ENCODE measurements at places on chromosomes 7 and 10. TPM values are rescaled to one million over a fixed set of nuclear protein-coding genes. Genes with fewer than 3 reads are reported as not detected.

DNA sequence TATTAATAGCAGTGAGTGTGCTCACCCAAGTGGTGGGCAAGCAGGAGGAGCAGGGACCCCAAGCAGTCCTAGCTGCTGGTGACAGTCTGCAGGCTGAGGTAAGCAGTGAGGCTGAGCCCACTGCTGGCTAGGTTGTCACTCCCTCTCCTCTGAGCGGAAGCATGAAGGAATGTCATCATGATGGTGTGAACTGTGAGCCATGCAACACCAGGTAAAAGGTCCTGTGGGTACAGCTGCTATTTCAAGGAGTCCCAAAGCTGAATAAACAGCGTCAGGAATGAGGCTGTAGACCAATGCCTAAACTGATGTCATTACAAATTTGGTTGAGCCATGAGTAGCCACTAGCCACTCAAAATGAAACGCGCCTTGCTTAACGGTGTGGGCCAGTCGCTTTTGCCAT lies 126.1 kb downstream of the RNF32 start:
- peaks cover 2% of the 10 kb centered on the region for H3K36me3 ChIP-seq
- peaks cover 4% of the 10 kb centered on the region for H3K4me1 ChIP-seq
- H3K27ac ChIP-seq = no peak overlapping the region
- H3K27me3 ChIP-seq = no peaks in the 10 kb centered on the region
- no peak for DNase-seq

The SPDYE8 gene
- 0.09 TPM for total RNA-seq

- no peak for DNase-seq
- H3K36me3 ChIP-seq = no peaks in the 10 kb centered on the region
- no peak overlapping the region for H3K27ac ChIP-seq
- no peaks in the 10 kb centered on the region for H3K4me1 ChIP-seq
Measured at GRCh38 chr7:97218767-97219166, 101.3 kb downstream of the SDHAF3 start.

DNA sequence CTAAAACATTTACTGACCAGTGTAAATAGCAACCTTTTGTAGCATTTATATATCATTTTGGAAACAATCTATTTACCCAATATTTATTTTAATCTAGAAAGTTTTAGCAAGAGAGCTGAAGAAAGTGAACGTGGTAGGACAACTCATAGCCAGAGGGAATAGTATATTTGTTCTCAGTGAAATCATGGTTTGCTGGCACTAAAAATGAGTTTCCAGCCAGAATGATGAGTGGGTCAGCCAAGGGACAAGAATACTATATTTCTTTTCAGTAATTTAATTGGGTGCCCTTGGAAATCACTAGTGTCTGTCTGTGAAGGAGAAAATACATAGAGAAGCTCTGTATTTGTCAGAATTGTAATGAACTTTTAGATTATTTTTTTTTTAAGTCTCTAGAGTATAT lies 74.9 kb downstream of the MINPP1 start:
- peak; percentile 86 for DNase-seq
- H3K27ac ChIP-seq = peak overlapping the region; percentile 49
- peaks cover 13% of the 10 kb centered on the region for H3K4me1 ChIP-seq
- no peak overlapping the region for H3K4me3 ChIP-seq

DNA sequence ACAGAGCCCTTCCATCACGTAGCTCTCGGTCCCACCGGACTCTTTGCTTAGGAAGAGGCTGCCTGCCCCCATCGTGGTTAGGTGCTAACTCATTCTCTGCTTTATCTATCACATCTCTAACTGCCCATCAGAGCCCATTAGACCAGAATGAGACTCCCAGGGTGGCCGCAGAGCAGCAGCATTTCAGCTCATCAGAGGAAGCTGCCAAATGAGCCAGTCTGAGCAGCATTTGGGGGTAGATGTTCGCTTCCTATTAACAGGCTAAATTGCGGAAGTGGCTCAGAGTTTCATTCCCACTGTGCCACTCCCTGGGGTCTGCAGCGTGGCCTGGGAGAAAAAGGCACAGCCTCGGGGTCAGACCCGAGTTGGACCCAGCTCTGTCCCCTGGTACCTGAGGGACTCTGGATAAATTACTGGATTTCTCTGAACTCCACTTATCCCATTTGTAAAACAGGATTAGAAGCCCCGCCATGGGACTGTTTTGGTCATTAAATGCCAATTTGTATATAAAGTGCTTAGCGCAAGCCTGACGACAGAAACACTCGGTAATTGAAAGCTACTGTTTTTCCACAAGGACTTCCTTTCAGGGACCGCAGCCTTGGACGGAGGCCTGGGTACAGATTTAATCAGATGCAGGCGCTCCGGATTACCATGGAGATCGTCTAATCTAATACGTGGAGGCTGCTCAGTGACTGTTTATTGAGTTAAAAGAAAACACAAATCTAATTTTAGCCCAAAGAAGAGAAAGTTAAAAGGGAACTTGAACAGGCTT lies 73.8 kb upstream of the PRLHR start:
- DNase-seq = peak; percentile 86
- H3K4me1 ChIP-seq = peaks cover 19% of the 10 kb centered on the region
- no peak overlapping the region for H3K4me3 ChIP-seq
- no peak overlapping the region for H3K27ac ChIP-seq

DNA sequence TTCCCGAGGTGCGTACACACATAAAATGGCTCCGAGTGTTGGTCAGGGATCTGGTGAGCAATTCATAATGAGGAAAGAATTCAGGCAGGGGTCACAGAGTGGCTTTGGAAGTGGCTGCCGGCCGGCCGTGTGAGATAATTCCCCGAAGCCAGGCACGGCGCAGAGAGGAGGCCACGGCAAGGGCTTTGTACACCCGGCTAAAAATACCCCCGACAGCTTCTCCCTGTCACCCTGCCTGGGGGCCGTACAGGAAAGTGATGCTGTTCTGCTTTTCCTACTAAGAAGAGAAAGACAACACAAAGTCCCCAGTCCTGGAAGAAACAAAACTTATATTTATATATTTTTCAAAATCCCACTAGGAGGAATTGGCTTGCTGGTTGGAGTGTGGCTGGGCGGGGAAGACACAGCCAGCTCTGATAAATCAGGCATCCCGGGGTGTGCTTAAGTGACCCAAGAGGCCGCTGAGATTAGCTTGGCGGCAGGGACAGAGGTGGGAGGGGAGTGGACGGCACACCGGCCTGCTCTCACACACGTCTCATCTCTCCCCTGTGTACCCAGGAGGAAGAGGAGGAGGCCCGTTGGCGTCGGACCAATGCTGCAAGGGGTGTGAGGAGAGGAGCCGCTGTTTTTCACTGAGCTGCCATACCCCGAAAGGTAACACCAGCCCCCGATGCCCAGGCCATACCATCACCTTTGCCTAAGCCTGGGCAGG lies 70.5 kb downstream of the ZMIZ1 start:
- no peak overlapping the region for H3K4me3 ChIP-seq
- no peaks in the 10 kb centered on the region for H3K27me3 ChIP-seq
- peak; percentile 85 for DNase-seq
- peaks cover 97% of the 10 kb centered on the region for H3K4me1 ChIP-seq

GRCh38 chr10:9209105-9209798 lies 1154.8 kb downstream of the GATA3 start:
- H3K27me3 ChIP-seq = no peaks in the 10 kb centered on the region
- H3K4me3 ChIP-seq = no peak overlapping the region
- H3K27ac ChIP-seq = no peak overlapping the region
- H3K4me1 ChIP-seq = no peaks in the 10 kb centered on the region
- DNase-seq = peak; percentile 58
- no peaks in the 10 kb centered on the region for H3K36me3 ChIP-seq

DNA sequence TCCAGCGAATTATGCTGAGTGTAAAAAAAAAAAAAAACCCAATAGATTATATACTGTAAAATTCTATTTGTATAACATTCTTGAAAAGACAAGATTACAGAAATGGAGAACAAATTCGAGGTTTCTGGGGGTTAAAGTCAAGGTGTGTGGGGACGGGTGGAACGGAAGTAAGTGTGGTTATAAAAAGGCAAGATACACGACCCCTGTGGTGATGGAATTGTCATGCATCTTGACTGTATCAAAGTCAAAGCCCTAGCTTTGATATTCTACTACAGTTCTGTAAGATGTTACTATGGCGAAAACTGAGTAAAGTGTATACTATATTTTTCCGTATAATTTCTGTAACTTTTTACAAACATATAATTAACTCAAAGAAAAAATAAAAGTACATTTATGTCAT lies 718.2 kb upstream of the PCDH15 start:
- no peaks in the 10 kb centered on the region for H3K4me1 ChIP-seq
- DNase-seq = no peak
- no peaks in the 10 kb centered on the region for H3K36me3 ChIP-seq
- no peak overlapping the region for H3K4me3 ChIP-seq
- no peaks in the 10 kb centered on the region for H3K27me3 ChIP-seq

The PIP gene
- total RNA-seq = not detected

DNA sequence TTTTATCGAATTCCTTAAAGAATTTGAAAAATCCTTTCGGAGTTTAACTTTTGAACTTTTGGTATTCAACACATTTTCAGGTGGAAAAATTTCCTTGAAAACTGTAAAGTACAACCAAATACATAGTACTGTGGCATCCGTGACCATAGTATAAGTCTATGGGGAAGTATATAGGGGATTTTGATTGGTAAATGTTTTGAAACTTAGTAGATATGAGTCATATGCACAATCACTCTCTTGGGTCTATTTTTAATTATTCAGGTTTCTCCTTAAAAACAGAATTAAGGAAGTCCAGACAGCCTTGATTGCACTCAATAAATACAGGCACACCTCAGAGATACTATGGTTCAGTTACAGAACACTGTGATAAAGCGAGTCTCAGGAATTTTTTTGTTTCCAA lies 64.2 kb downstream of the AVL9 start:
- H3K4me1 ChIP-seq = no peaks in the 10 kb centered on the region
- no peak overlapping the region for H3K27ac ChIP-seq
- H3K27me3 ChIP-seq = no peaks in the 10 kb centered on the region
- H3K36me3 ChIP-seq = peaks cover 23% of the 10 kb centered on the region
- DNase-seq = no peak

DNA sequence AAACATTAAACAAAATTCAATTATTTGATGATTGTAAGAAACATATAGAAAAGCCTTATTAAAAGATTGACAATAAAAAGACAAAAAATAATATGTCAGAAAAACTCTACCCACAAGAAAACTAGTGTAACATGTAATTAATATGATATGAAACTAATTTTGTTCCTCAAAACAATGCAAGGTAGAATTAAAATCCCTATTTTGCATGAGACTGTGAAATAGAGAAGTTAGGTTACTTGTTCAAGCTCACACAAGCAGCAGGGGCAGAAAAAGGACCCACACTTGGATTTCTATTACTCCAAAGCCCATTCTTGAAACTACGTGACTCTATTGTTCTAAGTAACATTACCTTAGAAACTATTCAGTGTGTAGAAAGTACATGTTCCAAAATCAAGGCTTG lies 96.4 kb downstream of the KCNMA1 start:
- no peak overlapping the region for H3K4me3 ChIP-seq
- no peaks in the 10 kb centered on the region for H3K36me3 ChIP-seq
- DNase-seq = no peak
- no peak overlapping the region for H3K27ac ChIP-seq
- H3K27me3 ChIP-seq = no peaks in the 10 kb centered on the region
- peaks cover 16% of the 10 kb centered on the region for H3K4me1 ChIP-seq

The DPYSL4 gene
- total RNA-seq = 1.3 TPM

GRCh38 chr10:19828278-19829049 lies 12.2 kb downstream of the PLXDC2 start:
- DNase-seq = peak; percentile 88
- peaks cover 19% of the 10 kb centered on the region for H3K4me1 ChIP-seq
- H3K27ac ChIP-seq = peak overlapping the region; percentile 66
- no peaks in the 10 kb centered on the region for H3K27me3 ChIP-seq
- H3K4me3 ChIP-seq = no peak overlapping the region
- no peaks in the 10 kb centered on the region for H3K36me3 ChIP-seq

The RFC2 gene
- 27.5 TPM for total RNA-seq

The HOXA5 gene
- 9.4 TPM for total RNA-seq

DNA sequence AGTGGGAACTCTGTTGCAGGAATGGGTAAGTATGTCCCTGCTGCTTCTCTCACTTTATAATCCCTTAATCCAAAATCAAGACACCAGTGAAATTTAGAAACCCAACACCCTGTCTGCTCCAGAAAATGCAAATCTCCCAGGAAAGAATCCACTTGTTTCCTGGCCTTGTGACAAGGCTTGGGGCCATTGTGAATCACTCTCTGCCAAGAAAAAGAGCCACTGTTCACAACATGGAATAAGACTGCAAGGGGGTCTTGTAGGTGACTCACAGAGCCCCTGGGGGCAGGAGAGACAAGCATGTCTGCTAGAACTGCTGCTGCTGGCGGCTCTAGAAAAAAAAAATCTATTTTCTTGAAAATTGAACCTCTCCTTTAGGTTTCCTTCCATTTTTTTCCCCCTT lies 191.2 kb downstream of the SORCS1 start:
- no peak overlapping the region for H3K4me3 ChIP-seq
- no peak overlapping the region for H3K27ac ChIP-seq
- no peaks in the 10 kb centered on the region for H3K4me1 ChIP-seq
- DNase-seq = no peak
- H3K27me3 ChIP-seq = no peaks in the 10 kb centered on the region
- H3K36me3 ChIP-seq = no peaks in the 10 kb centered on the region

GRCh38 chr7:93092757-93093370 lies 24.9 kb downstream of the SAMD9 start:
- H3K4me1 ChIP-seq = no peaks in the 10 kb centered on the region
- peaks cover 3% of the 10 kb centered on the region for H3K27me3 ChIP-seq
- H3K4me3 ChIP-seq = no peak overlapping the region
- peak; percentile 4 for DNase-seq
- no peaks in the 10 kb centered on the region for H3K36me3 ChIP-seq

GRCh38 chr10:52390388-52390787 lies 76.3 kb downstream of the DKK1 start:
- no peaks in the 10 kb centered on the region for H3K36me3 ChIP-seq
- H3K4me1 ChIP-seq = no peaks in the 10 kb centered on the region
- H3K27ac ChIP-seq = no peak overlapping the region
- no peaks in the 10 kb centered on the region for H3K27me3 ChIP-seq
- no peak for DNase-seq
- no peak overlapping the region for H3K4me3 ChIP-seq

- peak; percentile 38 for DNase-seq
- no peak overlapping the region for H3K4me3 ChIP-seq
- no peaks in the 10 kb centered on the region for H3K36me3 ChIP-seq
- H3K4me1 ChIP-seq = no peaks in the 10 kb centered on the region
Measured at GRCh38 chr7:111183321-111183720, 92.4 kb downstream of the LRRN3 start.

DNA sequence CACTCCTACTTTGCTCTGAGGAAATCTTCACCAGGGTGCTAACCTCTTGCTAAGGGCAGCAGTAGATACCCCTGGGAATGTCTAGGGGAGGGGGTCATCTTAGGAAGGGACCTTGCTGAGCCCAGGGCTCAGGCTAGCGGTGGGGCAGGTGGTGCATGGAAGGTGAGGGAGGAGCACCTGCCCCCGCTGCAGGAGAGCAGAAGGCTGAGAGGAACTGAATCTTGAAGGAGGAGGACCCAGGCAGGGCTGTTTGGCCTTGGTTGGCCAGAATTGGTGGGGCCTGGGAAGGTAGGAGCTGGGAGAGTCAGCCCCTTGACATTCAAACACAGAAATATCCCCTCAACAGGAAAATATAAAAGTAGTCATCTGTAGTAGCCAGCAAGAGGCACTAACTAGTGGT lies 7.0 kb downstream of the CALHM3 start:
- peaks cover 11% of the 10 kb centered on the region for H3K4me1 ChIP-seq
- no peak for DNase-seq
- no peak overlapping the region for H3K27ac ChIP-seq
- peaks cover 4% of the 10 kb centered on the region for H3K27me3 ChIP-seq
- H3K4me3 ChIP-seq = no peak overlapping the region
- no peaks in the 10 kb centered on the region for H3K36me3 ChIP-seq

- DNase-seq = no peak
- H3K27ac ChIP-seq = no peak overlapping the region
- H3K36me3 ChIP-seq = no peaks in the 10 kb centered on the region
Measured at GRCh38 chr10:12644380-12645144, 295.2 kb downstream of the CAMK1D start.

The SPDYE5 gene
- total RNA-seq = 0.04 TPM

The SCRN1 gene
- total RNA-seq = 27.6 TPM

The CTTNBP2 gene
- total RNA-seq = 2.8 TPM
